ENCODE measurements at places on chromosomes 4 and X.

- no peak for DNase-seq
Measured at GRCh38 chr4:155964016-155964891, 10.6 kb upstream of the CTSO start.

- DNase-seq: no peak
Measured at GRCh38 chr4:4260185-4260751, 12.2 kb upstream of the TMEM128 start.

DNA sequence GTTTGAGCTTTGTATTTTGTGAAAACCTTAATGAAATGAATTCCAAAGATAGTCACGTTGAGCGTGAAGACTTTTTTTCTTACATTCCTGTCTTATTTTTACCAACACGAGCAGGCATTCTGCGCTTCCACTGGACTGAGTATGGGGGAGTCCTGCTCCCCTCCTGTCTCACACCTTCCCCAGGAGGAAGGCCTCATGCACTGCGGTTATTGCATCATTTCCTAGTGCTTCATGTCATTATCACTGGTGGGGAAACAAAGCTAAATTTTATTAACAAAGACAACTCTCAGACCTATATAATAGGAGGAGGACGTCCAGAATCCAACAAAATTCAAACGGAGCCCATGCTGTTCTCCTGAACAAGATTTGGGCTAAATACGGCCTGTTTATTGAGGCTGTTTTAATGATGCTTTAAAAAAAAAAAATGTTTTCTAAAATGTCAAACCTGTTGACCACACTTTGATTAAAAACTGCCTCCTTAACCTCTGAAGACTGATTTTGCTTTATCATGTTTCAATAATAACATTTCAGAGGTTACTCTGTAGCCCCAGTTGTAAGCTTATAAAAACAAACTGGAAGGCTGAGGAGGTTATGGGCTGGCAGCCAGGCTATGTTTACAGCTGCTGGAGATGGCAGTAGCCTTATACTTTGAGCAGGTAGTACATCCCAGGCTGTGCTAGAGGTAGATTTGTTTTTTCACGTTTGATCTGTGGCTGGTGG, 118.0 kb downstream of the SOWAHB start:
- no peak for DNase-seq

- DNase-seq: no peak
Measured at GRCh38 chrX:118496763-118497079, 1.1 kb downstream of the DOCK11 start.

- DNase-seq: no peak
Measured at GRCh38 chrX:150548684-150549083, 19.7 kb upstream of the MTM1 start.

DNA sequence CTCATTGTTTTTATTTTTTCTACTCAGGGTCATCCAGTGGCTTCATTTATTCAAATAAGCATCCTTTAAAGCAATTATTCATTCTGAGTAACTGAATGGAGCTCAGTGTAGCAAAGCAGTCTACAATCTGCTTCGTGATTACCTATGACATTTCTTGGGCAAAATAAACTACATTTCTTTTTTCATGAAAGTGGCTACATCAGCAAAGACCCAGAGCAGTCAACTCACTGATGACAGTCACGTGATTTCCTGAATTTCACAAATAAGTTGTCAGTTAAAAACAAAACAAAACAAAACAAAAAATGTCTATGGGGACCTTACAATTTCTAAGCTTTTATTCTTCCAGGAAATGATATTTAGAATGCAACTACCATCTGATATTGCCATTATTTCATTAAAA, 182.1 kb downstream of the VEGFC start:
- DNase-seq: no peak

DNA sequence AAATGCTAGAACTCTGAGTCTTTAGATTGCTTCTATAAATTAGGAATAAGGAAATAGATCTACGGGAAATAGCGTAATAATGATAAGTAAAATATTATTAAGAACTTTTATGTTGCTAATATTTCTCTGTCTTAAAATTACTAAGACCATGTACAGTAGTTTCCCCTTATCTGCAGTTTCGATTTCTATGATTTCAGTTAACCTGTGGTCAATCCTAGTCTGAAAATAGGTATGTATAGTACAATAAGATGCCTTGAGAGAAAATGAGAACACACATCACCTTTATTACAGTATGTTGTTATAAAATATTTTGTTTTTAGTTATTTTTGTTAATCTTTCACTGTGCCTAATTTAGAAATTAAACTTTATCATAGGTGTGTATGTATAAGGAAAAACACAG, 92.6 kb downstream of the CCSER1 start:
- DNase-seq: no peak

Data from endothelial cell (in vitro differentiated cells).